Activated CD4-positive, alpha-beta T cell treated with anti-CD3 and anti-CD28 coated beads, Interleukin-2, amount 10 ng/mL, durations not matched to agents 7 days and 5 days (primary cell): ENCODE measurements at places on chromosomes 1 and 21.

DNA sequence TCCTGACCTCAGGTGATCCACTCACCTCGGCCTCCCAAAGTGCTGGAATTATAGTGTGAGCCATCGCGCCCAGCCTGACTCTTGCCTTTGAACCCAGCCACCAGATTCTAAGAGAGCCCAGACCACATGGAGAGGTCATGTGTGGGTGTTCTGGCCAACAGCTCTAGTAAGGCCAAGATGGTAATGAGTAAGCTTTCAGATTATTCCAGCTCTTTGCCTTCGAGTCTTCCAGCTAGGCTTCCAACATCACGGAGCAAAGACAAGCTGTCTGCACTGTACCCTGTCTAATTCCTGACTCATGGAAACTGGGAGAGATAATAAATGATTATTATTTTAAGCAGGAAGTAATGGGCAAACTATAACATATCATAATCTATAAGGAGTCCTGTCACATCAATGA is 14.8 kb upstream of the ZFP69B start:
- H3K4me1 ChIP-seq: no peaks in the 10 kb centered on the region
- peaks cover 15% of the 10 kb centered on the region for H3K36me3 ChIP-seq
- no peak for DNase-seq

- no peak for DNase-seq
- no peaks in the 10 kb centered on the region for H3K36me3 ChIP-seq
- no peaks in the 10 kb centered on the region for H3K4me1 ChIP-seq
Observed at GRCh38 chr1:103211073-103211472, 102.8 kb upstream of the COL11A1 start.

- peak overlapping the region; percentile 3 for H3K4me3 ChIP-seq
- H3K27ac ChIP-seq: peak overlapping the region; percentile 32
- peak; percentile 31 for DNase-seq
Observed at GRCh38 chr1:64540265-64540791, 70.4 kb downstream of the CACHD1 start.

DNA sequence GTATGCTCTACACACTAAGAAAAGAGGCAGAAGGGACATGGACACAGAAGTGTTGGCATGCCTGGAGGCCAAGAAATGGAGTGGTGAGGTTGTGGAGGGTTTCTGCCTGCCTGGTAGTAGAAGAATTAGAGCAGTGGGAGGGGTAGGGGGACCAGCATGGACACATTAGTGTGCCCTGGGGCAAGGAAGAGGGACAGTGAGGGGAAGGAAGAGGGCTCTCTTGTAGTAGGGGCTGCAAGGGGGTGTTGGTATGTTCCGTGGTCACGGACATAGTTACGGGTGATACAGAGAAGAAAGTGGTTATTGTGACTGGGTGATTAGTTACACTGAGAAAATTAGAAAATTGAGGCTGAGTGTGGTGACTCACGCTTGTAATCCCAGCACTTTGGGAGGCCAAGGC is 23.3 kb downstream of the LEMD1 start:
- H3K36me3 ChIP-seq: no peaks in the 10 kb centered on the region
- no peak overlapping the region for H3K4me3 ChIP-seq
- no peak for DNase-seq

DNA sequence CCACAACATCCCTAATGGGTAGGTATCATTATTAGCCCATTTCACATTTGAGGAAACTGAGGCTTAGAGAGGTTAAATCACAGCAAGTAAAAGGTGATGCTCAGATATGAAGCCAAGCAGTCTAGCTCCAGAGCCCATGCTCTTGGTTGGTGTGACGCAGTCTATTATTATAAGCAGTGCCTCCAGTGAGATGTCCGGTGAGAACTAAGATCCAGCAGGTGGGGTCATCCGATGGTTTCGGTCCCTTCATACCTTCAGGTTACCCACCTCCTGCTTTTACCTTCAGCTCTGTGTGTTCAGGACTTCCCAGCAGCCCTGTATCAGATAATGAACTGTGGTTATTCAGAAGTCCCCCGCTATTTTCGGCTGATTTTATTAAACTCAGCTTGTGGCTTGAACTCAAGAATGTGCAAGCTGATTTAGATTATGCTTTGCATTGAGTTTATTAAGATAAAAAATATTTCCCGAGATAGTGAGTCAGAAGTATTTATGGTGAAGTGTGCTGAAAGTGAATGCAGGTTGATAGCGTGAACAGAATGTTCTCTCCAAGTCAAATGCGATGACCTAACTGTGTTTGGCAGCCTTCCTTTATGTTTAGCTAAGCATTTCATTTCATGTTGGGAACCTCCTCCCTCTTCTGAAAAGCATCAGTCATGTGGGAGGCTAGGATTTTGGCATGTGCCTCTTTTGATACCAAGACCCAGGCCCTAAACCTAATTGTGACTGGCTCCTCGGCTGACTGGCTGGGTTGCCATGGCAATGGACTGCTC is 160.9 kb upstream of the UBE2U start:
- no peaks in the 10 kb centered on the region for H3K27me3 ChIP-seq
- H3K4me1 ChIP-seq: no peaks in the 10 kb centered on the region
- H3K27ac ChIP-seq: no peak overlapping the region
- no peak for DNase-seq
- H3K4me3 ChIP-seq: no peak overlapping the region

DNA sequence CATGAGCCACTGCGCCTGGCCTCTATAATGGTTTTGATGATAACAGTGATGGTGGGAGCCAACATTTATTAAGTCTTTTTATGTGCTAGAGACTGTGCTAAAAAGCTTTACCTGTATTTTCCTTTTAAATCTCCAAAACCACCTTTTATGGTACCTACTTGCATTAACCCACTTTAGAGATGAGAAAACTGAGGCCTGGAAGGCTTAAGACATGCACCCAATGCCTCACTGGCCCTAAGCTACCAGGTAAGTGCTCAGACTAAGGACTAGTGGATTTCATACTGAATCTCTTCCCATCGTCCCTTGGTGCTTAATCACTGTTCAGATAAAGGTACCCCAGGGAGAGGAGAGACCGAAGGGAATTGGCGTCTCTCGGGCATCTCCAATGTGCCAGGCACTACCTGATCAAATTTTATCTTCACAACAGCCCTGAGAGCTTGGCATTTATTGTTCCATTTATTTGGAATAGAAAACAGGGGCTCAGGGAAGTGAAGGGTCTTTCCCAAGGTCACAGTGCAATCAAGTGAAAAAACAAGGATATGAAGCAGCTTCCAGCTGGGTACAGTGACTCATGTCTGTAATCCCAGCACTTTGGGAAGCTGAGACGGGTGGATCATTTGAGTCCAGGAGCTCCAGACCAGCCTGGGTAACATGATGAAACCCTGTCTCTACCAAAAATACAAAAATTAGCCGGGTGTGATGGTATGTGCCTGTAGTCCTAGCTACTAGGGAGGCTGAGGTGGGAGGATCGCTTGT is 84.2 kb downstream of the LACTBL1 start:
- H3K27ac ChIP-seq: no peak overlapping the region
- H3K27me3 ChIP-seq: peaks cover 5% of the 10 kb centered on the region
- no peaks in the 10 kb centered on the region for H3K36me3 ChIP-seq
- DNase-seq: no peak

DNA sequence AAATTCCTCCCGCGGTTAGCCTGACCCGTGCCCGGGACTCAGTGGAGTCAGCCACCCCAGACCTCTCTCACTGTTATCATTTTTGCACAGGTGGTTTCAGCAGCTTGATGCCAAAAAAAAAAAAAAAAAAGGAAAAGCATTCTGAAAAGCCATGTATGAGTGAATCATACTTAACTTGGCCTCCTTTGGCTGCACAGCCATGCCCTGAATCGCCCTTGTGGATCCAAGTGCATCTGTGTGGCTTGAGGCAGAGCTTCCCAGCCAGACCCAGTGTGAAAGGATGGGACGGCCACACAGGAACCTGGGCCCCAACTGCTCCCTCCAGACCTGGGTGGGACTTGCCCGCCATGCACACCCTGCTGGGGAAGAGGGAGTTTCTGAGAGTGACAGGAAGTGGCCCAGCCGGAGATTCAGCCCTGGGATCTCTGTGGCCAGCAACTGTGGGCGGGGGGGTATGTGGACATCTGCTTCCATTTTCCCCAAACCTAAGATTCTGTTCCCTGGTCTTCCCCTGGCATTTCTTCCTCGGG is 8.6 kb downstream of the YBEY start:
- no peaks in the 10 kb centered on the region for H3K27me3 ChIP-seq
- peaks cover 26% of the 10 kb centered on the region for H3K36me3 ChIP-seq
- H3K4me1 ChIP-seq: peaks cover 25% of the 10 kb centered on the region
- no peak for DNase-seq
- no peak overlapping the region for H3K4me3 ChIP-seq

DNA sequence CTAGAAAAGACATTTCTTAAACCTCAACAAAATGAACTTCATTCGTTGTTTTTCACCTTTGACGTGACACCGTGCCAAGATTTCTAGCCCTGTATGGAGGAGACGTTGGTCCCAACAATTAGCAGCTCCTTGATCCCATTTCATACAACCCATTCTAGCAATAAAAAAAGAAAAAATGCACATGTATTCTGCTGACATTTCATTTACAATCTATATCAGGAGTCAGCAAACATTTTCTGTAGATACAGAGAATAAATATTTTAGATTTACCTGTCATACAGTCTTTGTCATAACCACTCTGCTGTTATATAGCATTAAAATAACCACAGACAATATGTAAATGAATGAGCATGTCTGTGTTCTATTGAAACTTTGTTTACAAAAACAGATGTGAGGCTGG is 7.0 kb upstream of the TAF1A start:
- peaks cover 3% of the 10 kb centered on the region for H3K27me3 ChIP-seq
- no peak overlapping the region for H3K4me3 ChIP-seq
- H3K27ac ChIP-seq: no peak overlapping the region
- H3K4me1 ChIP-seq: no peaks in the 10 kb centered on the region

GRCh38 chr1:91803847-91804545 is 82.0 kb downstream of the TGFBR3 start:
- H3K4me1 ChIP-seq: peaks cover 66% of the 10 kb centered on the region
- H3K36me3 ChIP-seq: peaks cover 18% of the 10 kb centered on the region
- H3K4me3 ChIP-seq: peak overlapping the region; percentile 66
- peak; percentile 82 for DNase-seq

DNA sequence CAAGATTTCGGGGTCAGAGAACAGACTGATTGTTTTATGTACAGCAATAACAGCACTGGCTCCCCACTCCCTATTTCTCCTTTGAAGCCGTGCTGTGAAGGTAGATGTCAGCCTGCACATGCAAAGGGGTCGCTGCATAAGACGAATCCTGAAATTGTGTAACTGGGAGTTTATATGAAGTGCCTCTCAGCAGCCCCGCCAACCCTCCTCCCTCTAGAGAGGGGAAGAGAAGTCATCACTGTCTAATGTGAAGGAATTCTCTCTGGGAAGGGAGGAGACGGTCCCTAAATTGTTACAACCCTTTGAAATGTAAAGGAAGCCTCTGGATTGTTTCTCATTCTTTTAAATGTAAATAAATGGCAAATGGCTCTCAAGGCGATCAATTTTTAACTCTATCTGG is 545.3 kb downstream of the PLA2G4A start:
- DNase-seq: no peak
- H3K27ac ChIP-seq: no peak overlapping the region
- no peaks in the 10 kb centered on the region for H3K27me3 ChIP-seq
- H3K4me1 ChIP-seq: no peaks in the 10 kb centered on the region
- H3K36me3 ChIP-seq: no peaks in the 10 kb centered on the region

DNA sequence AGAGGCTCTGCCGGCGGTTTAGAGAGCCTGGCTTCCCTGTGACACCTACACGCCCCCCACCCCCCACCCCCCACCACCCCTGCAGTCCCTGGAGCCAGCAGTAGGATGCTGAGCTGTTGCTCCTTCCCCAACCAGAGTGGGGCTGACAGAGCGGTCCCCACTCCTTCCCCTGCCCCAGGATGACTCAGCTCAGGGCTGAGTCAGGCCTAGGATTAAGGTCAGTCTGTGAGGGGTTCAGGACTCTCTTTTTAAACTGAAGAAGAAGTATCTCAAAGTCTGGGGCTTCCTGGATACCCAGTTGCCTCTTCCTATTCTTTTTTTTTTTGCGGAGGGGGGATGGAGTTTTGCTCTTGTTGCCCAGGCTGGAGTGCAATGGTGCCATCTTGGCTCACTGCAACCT is 19.1 kb downstream of the DMBX1 start:
- no peak overlapping the region for H3K4me3 ChIP-seq
- H3K36me3 ChIP-seq: no peaks in the 10 kb centered on the region
- no peak overlapping the region for H3K27ac ChIP-seq
- peaks cover 1% of the 10 kb centered on the region for H3K27me3 ChIP-seq

- no peaks in the 10 kb centered on the region for H3K36me3 ChIP-seq
- H3K27me3 ChIP-seq: peaks cover 8% of the 10 kb centered on the region
- H3K4me1 ChIP-seq: peaks cover 13% of the 10 kb centered on the region
- DNase-seq: no peak
Observed at GRCh38 chr1:178723546-178723945, 1.5 kb upstream of the RALGPS2 start.

GRCh38 chr1:175841738-175842187 is 98.4 kb upstream of the TNR start:
- no peak overlapping the region for H3K4me3 ChIP-seq
- H3K27ac ChIP-seq: no peak overlapping the region
- H3K36me3 ChIP-seq: no peaks in the 10 kb centered on the region

DNA sequence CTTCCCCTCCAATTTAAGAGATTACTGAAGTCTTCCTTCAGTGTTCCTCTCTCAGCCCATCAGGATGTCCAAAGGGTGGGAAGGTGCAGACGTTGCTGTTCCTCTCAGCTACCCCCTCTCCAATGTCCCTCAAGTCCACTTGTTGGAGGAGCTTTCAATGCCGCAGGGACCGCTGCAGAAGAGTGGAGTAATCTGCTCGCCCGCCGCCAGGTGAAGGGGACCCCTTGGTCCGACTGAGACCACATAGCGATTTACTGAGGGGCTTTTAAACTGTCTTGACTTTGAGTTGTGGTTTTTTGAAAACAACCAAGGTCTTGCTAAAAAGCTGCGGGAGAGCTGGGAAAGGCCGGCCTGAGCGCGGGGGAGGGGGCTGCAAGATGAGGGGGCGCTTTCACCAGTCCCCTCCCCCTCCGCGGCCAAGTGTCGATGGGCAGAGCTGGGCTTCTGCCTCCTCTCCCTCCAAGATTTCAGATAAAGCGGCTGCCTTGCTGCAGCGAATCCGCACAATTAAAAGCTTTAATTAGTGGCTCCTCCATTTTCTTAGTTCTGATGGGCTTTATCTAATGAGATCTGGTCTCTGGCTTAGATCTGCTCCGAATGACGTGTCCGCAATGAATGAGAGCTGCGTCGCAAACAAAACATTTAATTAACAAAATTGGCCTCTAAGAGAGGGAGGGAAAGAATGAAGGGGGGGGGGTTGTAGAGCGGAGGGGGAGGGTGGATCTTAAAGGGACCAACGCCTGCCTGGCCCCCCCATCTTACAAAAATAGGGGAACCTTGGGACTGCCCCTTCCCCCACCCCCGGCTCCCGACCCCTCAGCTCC is 5.9 kb downstream of the LMO4 start:
- H3K4me1 ChIP-seq: peaks cover 68% of the 10 kb centered on the region
- H3K27me3 ChIP-seq: peaks cover 26% of the 10 kb centered on the region
- H3K27ac ChIP-seq: peak overlapping the region; percentile 92
- peak overlapping the region; percentile 74 for H3K4me3 ChIP-seq
- H3K36me3 ChIP-seq: peaks cover 41% of the 10 kb centered on the region

DNA sequence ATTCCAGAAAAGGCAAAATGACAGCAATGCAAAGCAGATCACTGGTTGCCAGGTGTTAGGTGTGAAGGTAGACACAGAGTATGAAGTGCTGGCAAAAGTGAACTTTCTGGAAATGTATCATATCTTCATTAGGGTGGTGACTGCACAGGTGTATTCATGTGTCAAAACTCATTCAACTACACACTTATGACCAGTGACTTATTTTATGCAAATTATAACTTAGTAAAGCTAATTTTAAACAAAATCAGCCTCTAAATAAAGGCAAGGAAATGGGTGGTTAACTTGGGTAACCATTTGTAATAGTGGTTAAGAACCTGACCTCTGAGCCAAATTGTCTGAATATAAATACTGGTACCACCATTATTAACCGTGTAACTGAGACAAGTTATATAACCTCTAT is 7.4 kb downstream of the COP1 start:
- no peak overlapping the region for H3K4me3 ChIP-seq
- no peaks in the 10 kb centered on the region for H3K27me3 ChIP-seq
- peaks cover 29% of the 10 kb centered on the region for H3K36me3 ChIP-seq
- peaks cover 41% of the 10 kb centered on the region for H3K4me1 ChIP-seq
